ENCODE measurements at places on chromosomes 13 and 19. TPM values are rescaled to one million over a fixed set of nuclear protein-coding genes. Genes with fewer than 3 reads are reported as not detected.

DNA sequence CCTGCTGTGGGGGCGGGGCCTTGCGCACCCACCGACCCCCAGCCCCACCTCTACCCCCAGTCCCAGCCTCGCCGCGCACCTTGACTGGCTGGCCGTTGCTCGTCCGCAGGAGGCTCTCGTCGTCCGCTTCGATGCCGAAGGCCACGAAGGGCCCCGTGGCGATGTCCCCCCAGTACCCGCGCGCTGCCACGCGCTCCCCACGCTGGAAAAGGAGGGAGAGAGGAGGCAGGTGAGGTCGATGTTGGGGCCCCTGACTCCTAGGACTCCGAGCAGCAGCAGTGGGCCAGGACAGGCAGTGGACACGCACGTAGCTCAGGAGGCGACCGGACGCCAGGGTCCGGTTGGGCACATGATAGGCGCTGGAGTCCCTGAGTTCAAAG lies 3.4 kb upstream of the TNNI3 start:
- no peak for DNase-seq

GRCh38 chr13:27339299-27339698 lies 68.7 kb downstream of the RASL11A start:
- DNase-seq: peak; percentile 33

- DNase-seq: no peak
Observed at GRCh38 chr13:37816276-37816675, 53.3 kb downstream of the TRPC4 start.

GRCh38 chr13:83183439-83184149 lies 698.7 kb downstream of the SLITRK1 start:
- no peak for DNase-seq

- DNase-seq: peak; percentile 44
Observed at GRCh38 chr19:50214699-50215543, 11.5 kb downstream of the MYH14 start.

Gene APOC4
- total RNA-seq: not detected
